ENCODE measurements at places on chromosomes 3 and 15.

DNA sequence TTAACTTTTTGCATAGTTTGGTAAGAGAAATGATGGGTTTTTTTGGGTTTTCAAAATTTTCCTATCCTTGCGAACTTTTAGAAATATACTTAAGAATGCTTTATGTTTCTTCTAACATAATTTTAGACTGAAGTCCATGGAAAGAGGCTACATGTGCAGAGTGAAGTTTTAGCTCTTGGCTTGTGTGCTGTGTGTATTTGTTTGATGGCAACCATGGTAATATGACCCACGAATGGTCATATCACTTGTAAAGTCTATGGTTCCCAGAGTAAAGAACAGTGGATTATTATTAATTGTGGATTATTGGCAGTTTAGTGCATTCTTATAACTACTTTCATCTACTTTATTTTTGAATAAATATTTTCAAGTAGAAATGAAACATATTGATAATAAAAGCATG is 124.0 kb upstream of the GOLGA6L4 start:
- DNase-seq = no peak

DNA sequence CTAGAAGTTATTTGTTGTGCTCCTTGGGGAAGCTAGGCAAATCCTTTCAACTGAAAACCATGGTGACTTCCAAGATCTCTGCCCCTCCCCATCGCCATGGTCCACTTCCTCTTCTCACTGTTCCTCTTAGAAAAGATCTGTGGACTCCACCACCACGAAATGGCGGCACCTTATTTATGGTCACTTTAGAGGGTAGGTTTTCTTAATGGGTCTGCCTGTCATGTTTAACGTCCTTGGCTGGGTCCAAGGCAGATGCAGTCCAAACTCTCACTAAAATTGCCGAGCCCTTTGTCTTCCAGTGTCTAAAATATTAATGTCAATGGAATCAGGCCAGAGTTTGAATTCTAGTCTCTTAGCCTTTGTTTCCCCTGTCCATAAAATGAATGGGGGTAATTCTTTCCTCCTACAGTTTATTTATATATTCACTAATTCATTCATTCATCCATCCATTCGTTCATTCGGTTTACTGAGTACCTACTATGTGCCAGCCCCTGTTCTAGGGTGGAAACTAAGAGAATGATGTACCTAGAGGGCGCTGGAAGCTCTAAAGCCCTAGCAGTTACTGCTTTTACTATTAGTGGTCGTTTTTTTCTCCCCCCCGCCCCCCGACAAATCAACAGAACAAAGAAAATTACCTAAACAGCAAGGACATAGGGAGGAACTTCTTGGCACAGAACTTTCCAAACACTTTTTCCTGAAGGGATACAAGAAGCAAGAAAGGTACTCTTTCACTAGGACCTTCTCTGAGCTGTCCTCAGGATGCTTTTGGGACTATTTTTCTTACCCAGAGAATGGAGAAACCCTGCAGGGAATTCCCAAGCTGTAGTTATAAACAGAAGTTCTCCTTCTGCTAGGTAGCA is 657 bp downstream of the PATL2 start:
- peak; percentile 43 for DNase-seq

DNA sequence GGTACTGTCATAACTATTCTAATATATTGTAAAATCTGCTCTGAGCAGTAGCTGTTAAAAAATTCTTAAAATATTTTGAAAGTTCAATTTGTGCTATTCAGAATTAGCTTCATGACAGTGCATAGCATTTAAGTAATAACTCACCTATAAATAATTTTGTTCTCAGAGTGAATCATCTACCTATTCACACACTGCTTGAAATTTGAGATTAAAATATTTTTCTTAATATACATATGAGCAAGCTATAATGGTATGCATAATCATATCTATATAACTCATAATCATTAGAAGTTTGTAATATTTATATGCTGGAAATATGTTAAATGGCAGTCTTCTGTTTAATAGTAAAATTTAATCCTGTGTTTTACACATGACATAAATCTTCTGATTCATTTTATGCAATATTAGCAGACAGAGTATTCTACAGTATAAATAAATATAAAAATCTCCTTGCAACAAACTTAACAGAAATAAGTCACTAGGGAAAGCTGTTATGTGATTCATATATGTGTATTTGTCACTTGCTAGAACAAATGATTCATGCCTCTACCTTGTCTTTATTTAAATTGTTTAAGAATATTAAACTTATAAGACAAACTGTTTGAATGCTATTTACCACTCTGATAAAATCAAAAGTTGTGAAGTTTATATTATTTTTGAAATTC is 710.8 kb downstream of the PLOD2 start:
- no peak for DNase-seq

DNA sequence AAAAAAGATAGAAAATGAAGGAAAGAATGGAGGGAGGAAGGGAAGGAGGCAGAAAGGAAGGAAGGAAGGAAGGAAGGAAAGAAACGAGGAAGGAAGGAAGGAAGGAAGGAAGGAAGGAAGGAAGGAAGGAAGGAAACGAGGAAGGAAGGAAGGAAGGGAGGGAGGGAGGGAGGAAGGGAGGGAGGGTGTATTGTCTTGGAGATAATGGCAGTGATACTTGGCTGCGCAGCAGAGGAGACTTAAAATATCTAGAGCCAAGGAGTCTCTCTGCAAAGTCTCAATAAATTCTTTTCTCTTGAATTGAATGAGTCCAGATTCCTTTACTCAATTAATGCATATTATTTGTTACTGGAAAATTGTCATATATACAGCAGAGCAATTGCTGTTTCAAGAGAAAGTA is 1059.7 kb downstream of the ZPLD1 start:
- DNase-seq = no peak

DNA sequence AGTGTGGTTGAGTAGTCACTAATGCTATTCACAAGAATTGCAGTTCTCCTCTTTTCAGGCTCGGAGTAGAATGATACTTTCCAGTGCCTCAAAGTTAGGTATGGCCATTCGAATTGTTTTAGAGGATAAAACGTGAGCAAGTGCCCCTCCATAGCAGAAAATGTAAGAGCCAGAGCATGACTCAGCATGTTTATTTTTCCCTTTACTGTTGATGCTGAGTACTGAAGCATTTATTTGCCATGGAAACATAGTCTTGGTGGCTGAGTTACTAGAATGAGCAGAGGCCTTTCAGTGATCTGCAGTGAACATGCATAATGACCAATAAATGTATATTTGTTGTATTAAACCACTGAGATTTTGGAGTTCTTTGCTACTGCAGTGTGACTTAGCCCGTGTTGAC is 540.6 kb downstream of the NLGN1 start:
- peak; percentile 79 for DNase-seq

- peak; percentile 4 for DNase-seq
Observed at GRCh38 chr3:126745760-126746394, 41.8 kb downstream of the CHCHD6 start.

GRCh38 chr3:174951498-174952005 is 92.4 kb downstream of the NAALADL2 start:
- no peak for DNase-seq

- DNase-seq = no peak
Observed at GRCh38 chr3:123380261-123380660, 68.6 kb downstream of the ADCY5 start.

- no peak for DNase-seq
Observed at GRCh38 chr3:50258979-50259378, 10.0 kb upstream of the SEMA3B start.

DNA sequence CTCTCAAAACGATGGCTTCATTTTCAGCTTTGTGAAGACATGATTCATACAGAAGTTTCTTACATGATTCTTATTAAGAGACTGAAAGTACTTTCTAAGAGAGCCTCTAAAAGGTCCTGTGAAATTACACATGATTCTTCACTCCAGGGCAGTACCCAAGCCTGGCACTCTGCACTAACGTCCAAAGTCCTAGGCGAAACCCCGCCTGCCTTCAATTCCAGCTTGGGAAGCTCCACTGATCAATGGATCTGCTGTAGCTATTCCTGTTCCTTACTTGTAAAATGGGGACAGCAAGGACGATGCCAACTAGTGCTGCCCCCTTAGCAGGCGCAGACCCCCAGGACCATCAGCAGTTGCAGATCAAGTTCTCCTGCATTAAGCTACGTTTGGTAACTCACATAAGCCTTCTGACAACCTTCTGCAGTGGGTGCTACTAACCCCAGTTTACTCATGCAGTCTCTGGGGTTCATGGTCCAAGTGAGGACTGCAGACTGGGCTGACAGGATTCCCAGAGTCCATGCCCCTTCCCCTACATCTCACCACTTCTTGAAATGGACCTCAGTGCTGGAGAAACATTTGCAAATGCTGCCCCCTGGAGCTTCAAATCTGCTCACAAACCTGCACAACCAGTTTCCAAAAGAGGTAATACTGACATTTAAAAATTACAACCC is 10.6 kb downstream of the CHCHD4 start:
- no peak for DNase-seq

DNA sequence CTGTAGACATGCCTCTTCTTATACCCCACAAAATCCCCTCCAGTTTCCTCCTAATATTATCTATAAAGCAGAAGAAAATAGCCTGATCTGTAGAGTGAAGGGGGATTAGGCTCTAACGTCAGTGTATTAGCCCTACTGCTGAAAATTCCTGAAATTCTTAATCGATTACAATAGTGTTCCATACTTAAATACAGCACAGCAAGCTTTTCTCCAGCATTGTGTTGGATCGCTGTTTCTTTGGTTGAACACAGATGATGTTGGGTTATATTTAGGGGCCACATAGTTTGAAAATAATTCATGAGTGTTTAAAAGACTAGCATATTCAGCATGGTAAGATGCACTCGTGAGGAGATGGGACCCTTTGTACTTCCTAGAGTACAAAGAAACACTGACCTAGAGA is 52.5 kb downstream of the PIAS1 start:
- no peak for DNase-seq

DNA sequence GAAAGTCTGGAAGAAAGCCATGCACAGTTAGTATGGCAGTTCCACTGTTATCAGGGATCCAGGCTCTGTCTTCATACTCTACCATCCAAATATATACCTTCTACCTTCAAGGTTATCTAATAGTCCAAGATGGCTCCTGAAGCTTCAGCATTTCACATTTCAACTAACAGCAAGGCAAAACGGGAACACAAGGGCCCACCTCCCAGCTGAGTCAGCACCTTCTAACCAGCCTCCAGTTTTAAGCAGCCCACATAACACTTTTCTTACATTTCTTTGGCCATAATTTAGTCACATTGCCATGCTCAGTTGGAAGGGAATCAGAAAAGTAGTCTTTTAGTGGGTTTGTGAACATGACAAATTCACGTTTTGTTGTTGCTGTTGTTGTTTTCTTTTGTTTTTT is 15.4 kb upstream of the MSL2 start:
- DNase-seq = no peak

- DNase-seq = no peak
Observed at GRCh38 chr3:124792341-124793040, 62.2 kb downstream of the UMPS start.

DNA sequence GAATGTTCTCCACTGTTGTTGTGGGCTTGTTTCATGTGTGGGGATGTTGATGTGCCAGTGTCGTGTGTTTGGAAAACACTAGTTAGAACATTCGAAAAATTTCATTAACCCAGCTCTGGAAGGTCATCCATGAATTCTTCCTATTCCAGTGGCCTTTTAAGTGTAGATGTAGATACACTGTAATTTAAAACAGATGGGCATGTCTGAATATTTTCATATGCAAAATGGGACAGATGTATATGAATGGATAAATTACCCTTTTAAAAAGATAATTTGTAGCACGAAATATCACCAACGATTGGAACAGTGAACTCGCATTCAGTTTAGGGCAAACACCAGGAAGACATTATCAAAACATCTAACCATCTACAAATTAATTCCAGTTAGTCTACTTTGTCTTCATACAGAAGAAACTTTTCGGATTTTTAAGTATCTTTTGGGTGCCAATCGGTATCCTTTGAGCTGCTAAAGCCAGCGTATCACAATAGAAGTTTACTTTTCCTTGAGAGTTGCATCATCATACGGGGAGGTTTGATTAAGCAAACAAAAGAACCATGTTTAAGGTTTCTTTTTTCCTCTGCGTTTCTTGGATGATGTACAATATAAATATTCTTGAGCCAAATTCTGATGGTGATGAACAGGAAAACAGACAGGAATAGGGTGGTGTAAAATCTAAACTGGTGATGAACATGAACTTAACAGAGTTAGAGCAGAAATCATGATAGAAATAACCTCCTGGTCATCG is 528.1 kb downstream of the FOXP1 start:
- DNase-seq = no peak

DNA sequence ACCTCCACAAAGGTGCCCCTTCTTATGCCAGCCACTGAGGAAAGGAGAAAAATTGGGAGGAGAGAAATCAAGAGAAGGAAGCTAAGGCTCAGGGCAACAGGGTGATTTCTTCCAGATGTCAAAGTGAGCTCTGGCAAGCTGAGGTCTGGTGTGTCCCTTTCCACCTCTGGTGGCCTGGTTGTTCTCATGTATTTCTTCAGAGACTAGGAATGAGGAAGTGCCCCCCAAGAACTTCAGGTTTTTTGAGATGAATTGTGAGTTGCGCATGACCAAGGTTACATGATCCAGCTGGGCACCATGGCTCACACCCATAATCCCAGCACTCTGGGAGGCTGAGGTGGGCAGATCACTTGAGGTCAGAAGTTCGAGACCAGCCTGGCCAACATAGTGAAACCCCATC is 5.6 kb downstream of the RAB6B start:
- DNase-seq = no peak

GRCh38 chr3:5376761-5377160 is 189.3 kb downstream of the EDEM1 start:
- peak; percentile 68 for DNase-seq

DNA sequence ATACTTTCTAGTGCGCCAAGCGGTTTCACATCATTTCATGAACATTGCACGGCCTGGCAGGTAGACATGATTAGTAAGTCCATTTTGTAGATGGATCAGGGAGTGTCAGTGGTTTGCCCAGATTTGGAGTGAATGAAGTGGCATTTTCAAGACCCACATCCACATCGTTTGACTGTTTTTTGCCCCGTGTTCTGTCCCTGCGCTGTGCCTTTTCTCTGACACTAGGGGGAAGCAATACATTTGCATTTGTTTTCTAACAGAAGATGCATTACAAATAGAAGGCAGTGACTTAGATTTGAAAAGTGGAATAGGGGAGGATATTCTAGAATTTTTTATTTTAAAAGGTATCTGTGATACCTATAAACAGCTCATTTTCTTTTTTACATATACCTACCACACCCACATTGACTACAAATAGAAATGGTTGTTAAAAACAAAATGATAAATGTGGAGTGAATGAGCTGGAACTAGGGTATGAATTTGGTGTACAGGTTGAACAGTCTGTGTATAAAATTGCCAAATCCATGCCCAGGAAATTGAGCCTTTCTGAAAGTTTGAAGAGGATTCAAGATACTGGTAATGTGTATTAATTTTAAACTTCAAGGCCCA is 98.0 kb downstream of the USP13 start:
- DNase-seq = no peak

- DNase-seq = no peak
Observed at GRCh38 chr3:17761563-17761962, 19.1 kb upstream of the TBC1D5 start.

Data from NCI-H1417 (cell line).